ENCODE measurements at places on chromosomes 3 and 15.

- no peak for DNase-seq
Observed at GRCh38 chr3:50985893-50986292, 311.2 kb downstream of the DOCK3 start.

DNA sequence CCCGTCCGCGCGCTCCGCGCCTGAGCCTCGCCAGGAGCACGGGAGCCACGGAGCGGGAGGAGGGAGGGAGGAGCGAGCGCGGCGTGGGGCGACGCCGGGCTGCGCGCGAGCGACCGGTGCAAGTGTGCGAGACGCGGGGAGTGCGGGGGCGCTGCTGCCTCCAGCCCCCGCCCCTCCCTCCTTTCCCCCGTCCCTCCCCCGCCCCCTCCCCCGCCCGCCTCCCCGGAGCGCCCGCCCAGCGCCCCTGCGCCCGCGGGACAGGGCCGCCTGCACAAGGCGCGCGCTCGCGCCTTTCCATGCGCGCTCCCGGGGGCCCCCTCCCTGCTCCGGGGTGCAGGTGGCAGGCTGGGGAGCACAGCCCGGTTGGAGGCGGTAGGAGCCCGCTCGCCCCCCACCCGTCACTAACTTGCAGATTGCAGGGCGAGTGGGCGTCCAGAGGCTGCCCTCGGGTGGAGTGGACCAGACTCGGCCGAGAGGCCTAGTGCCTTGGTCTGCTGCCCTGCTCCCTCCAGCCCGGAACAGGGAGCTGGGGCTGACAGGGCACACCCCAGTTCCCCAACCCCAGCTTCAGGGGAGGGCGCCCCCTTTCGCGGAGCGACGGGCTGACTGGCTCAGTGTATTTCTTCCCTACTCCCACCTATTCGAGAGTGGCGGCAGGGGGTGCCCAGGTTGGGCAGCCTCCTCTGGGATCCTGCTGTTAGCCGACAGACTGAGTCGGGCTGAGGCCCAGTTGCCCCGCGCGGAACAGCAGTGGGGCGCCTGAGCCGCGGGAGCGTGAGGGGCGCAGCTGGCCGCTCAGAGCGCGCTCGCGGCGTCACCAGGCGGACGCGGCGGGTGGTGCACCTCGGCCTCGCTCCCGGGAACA is at the start of gene WNT7A:
Gene WNT7A (minus strand): TSS at position 126 of the 865 bp plus-strand sequence. CDS start 255 bp downstream, outside the sequence.
- no peak for DNase-seq

- no peak for DNase-seq
Observed at GRCh38 chr15:76903251-76903681, 1.9 kb downstream of the SCAPER start.

- DNase-seq: no peak
Observed at GRCh38 chr15:85044894-85045293, 63.2 kb downstream of the PDE8A start.

DNA sequence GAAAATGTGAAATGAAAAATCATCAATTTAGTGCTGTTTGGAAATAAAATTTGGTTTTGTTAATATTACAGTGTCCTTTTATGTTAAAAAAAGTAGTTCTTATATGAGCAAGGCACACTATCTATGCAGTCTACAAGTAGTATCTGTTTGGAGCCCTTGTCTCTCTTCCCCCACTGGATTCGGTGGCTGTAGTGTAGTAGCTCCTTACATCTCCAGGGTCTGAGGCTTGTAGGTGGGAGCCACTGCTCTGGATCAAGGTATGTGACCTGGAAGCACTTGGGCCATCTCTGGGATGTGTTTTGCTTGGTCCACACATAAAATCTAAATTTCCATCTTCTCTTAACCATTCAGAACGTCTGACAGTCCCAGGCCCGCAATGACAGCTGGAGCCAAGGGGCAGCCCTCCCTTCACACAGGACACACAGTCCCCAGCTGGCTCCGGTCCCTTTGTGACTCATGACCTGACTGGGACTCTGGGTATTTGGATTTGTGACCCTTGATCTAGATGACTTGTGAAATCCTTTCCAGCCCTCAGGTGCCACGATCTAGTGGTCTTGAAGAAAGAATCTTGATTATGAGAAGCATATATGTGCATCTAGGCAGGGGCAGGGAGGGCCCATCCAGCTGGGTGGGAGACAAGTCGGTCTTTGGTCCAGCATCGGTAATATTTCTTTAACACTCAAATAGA is 80.0 kb downstream of the USP13 start:
- DNase-seq: no peak

- no peak for DNase-seq
Observed at GRCh38 chr3:158685159-158685558, 12.7 kb upstream of the LXN start.

DNA sequence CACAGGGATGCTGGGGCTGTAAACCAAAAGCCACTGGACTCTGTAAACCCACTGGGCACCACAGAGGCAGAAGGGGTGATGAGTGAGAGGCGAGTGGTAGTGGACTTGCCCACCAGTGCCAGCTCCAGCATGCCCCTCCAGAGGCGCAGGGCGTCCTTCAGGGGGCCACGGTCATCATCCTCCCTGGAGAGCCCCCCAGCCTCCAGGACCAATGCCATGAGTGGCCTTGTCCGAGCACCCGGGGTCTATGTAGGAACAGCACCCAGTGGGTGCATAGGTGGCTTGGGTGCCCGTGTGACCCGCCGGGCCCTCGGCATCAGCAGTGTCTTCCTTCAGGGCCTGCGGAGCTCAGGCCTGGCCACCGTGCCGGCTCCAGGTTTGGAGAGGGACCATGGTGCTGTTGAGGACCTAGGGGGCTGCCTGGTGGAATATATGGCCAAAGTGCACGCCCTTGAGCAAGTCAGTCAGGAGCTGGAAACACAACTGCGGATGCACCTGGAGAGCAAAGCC is at the start of gene BFSP2:
Gene BFSP2 (plus strand): TSS at position 51 of the 510 bp plus-strand sequence. CDS start 28 bp downstream, at position 79.
- no peak for DNase-seq

DNA sequence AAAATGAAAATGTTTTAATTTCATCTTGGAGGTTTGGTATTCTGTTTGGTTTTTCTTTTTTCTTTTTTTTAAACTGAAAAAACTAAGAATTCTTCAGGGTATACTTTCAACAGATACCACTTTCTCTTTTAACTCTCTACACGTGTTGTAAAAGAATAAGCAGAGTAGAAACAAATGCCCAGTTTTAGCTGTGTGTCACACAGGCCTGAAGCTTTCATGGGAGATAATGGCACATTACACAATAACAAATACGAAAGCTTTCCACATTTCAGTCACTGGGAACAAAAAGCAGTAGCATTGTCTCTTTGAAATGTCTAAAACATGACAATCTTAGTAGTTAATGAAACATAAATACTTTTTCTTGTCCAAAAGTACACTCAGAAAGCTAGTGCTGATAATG is 818.5 kb downstream of the TBL1XR1 start:
- DNase-seq: no peak

DNA sequence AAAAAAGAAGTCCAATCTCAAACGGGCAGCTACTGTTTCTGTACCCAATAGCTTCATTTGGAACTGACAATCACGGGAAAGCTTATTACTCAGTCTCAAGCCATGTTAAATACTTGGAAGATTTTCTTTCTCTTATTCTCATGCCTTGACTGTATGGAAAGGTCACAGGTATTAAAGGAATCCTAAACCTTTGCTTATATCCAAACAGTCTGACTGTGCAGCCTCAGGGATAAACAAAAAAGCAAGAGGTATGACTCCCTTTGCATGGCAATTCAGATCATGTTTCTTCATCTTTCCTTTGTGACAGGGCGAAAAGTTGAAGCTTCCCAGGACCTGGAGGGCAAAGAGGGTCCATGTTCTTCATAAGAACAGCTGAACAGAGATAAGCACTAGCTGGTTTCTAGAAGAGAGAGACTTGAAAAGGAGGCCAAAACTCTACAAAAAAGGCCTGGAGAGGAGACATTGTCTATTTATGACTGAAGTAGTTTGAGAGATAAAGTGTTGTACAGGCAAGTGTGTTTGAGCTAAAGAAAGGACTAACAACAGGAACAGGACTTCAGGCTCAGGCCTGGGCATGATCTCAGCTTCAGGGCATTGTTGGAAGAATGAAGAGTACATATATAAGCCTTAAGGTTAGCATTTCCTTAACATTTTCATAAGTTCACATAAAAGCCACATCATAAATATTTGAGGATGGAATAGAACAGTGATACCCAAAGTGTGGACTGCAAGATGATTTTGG is 231.0 kb upstream of the THRB start:
- no peak for DNase-seq

GRCh38 chr3:169865176-169865767 is 4.5 kb downstream of the LRRC31 start:
- DNase-seq: no peak

DNA sequence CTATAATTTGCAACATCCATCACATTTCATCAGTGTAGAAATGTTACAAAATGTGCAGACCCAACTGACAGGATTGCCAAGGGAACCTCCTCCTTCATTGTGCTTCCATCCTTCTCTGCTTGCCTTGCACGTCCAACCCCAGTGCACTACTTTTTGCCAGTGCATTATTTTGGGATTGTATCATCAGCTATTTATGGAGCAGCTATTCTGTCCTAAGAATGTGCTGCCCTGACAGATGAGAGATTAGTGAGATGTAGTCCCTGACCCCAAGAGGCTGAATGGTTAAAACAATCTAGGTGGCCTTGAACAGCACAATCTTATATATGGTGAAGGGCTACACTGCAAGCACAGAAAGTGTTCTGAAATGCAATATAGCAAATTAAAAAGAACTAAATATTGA is 935.8 kb downstream of the IGSF11 start:
- no peak for DNase-seq

DNA sequence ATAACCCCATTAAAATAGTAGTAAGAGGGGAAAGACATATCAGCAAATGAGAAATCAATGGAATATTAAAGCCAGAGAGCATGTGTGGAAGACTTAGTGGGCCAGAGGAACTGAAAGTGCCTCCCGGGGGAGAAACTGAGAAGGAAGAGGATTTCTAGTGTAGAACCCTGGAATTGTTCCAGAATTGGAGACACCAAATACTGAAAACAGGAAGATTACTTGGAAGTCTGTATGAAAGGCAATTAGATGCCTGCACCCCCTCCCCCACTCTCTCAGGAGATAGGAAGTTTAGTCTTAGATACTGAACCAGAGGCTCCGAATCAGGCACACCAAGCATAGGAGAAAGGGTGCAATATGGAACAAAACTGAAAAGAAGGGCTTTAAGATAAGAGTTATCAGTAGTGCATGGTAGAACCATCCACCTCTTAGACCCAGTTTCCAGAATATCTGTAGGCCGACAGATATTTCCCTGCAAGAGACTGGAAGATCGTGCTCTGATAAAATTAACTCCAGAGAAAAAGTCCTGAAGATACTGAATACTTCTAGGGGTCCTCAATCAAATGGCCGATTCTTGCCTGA is 32.4 kb downstream of the KLHL18 start:
- DNase-seq: no peak

Measured in renal pelvis (tissue), 12 donors.